ENCODE measurements at places on chromosomes 4 and X. TPM values are rescaled to one million over a fixed set of nuclear protein-coding genes. Genes with fewer than 3 reads are reported as not detected.

DNA sequence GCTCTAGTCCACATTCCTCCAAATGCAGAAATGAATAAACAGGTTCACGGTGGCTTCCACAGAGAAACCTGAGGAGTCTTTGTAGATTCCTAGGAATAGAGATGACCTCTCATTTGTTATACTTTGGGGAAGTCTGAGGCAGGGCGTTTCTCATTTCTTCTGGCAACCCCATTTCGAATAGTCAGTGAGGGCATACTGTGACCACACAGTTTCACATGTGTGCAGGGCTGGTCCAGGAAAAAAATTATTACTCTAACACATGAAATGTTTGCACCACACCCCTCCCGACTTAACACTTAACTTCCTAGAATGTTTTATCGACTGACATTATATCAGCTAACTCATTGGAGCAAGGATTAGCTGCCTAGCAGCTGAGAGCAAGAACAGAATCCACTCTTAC lies 12.0 kb downstream of the FRMD7 start:
- no peaks in the 10 kb centered on the region for H3K36me3 ChIP-seq
- H3K27me3 ChIP-seq: no peaks in the 10 kb centered on the region
- H3K4me1 ChIP-seq: no peaks in the 10 kb centered on the region
- no peak overlapping the region for H3K4me3 ChIP-seq

DNA sequence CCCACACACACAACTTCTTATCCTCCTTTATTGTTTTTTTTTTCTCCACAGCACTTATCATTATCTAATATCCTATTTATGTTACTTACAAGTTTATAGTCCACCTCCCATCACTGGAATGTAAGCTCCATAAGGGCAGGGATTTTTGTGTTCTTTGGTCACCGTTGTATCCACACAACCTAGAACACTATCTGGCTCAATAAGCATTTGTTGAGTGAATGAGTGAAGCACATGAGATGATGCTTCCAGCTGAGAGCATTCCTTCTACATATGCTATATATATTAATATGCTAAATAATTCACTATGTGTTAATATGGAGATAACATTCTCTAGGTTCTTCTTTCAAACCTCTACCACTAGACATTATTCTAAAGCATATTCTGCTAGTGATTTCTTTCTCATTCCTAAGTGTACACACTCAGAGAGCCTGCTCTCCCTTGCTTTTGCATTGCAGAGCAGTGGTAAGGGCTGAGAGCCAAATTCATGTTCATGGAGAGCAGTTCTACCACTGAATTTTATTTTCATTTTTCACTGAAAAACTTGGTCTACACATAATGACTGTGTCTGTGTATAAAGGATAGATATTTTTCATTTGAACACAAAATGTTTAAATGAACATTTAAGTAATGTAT lies 20.3 kb upstream of the LUZP4 start:
- H3K4me1 ChIP-seq: no peaks in the 10 kb centered on the region
- no peak for DNase-seq
- H3K27me3 ChIP-seq: no peaks in the 10 kb centered on the region

DNA sequence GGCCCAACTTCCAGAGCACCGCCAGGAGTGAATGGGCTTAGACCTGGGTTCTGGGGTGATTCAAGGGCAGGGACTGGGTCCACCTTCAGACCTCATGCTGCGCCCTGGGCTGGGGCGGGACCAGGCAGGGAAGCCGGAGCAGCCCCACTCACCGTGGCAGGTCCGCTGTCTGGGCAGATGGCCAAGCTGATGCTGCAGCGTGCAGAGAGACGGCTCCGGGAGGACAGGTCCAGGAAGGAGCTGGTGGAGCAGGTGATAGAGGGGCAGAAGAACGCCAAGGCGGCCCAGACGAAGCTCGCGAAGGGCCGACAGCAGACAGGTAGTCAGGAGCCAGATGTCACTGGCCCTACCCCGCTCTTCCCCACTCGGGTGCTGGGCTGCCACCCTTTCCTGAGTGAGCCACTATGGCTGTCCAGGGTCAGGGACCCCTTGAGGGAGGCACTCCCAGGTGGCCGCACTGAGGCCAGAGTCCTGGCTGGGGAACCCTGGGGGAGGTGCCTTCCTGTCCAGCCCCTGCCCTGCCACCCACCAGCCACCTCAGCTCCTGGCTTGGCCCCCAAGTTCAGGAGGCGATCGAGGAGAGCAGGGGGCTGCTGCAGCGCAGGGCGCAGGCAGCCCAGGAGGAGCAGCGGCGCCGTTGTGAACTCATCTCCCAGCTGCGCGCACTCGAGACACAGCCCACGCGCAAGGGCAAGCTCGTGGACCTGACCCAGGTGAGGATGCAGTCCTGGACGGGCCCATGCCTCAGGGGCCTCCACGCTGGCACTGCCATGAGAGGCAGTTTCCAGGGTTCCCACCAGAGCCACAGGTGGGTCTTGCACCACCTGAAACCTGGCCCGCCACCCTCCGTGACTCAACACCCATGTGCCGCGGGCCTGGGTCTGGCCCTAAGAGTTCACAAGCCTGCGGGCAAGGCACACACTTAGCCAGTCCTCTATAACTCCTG lies 10.1 kb upstream of the RNF4 start:
- no peak overlapping the region for H3K27ac ChIP-seq
- no peak overlapping the region for H3K4me3 ChIP-seq
- peaks cover 38% of the 10 kb centered on the region for H3K4me1 ChIP-seq

DNA sequence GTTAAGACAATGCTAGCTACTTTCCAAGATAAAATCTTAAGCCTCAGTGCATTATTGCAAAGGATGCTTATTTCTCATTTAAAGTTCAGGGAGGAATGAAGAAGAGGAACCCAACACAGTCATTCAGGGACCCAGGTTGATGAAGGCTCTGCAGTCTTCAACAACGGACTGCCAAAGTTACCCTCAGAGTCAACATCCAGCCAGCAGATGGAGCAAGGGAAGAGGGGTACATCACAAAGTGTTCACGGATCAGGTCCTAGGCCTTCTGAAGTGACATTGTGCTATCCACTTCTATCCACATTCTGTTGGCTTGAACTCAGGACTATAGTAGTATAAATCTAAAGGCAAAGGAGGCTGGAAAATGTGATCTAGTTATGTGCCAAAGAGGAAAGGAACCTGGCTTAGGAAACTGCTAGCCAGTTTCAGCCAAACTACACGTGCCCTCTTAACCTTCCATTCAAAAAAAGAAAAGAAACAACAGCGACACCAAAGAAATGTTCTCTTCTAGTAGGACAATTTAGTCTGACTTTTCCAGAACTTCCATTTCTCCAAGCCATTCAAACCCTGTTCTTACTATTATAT lies 28.8 kb downstream of the NKX6-1 start:
- H3K4me1 ChIP-seq: no peaks in the 10 kb centered on the region
- H3K27ac ChIP-seq: no peak overlapping the region
- no peak overlapping the region for H3K4me3 ChIP-seq
- H3K36me3 ChIP-seq: no peaks in the 10 kb centered on the region

DNA sequence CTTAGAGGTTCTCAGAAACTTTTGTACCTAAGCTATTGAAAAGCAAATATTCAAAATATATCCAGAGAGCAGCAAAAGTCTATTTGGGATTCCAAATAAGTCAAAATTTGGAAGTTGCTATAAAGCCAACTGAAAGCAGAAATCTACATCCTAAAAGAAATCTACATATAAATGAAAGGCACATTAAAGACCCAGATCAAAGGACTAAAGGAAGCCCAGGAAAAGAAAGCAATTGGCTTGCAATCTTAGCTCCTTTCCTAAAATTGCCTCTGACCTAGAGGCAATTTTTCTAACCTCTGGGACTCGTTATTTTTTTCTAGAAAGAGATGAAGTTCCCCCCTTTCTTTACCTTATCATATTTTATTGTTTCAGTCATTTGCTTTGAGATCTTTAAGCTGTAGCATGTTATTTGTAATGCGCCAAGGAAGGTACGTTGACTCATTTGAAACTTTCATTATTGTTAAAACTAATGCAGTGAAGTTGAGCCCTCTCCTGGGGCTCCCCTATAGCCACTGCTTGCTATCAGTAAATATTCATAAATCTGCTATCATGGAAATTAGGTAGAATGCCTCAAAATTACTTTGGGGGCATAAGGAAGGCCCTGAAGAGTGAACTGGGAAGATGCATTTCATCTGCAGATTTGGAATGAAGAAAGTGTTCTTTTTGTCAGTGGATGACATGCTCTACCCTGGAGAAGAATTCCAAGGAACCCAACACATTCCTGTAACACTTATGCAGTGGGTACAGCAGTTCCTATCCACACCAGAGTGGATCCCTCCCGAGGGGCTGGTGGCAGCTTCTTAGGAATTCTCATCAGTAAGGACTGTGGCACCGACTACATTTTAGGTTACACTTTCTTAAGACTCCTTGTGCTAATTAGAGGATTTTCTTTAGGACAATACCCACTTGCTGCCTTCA lies 177.8 kb upstream of the IGFBP7 start:
- no peak overlapping the region for H3K4me3 ChIP-seq
- DNase-seq: no peak
- no peaks in the 10 kb centered on the region for H3K36me3 ChIP-seq
- H3K27ac ChIP-seq: no peak overlapping the region
- H3K4me1 ChIP-seq: no peaks in the 10 kb centered on the region

DNA sequence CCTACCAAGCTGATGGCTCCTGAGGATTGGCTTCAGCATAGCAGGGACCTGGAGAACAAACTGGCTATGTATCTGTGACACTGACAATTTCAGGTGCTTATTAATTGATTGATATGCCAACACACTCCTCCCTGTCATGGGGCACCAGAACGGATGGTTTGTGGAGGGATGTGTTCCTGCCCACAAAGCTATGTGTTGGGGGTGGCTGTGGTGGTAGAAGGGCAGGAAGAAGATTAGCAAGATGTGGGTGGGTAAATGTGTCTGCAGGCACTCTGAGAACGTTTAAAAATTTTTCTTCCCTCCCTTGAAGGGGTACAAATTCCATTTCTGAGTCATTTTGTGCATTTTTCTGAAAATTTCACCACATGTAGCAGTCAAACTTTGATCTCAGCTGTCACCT lies 55.0 kb upstream of the SCML1 start:
- no peaks in the 10 kb centered on the region for H3K36me3 ChIP-seq
- no peaks in the 10 kb centered on the region for H3K4me1 ChIP-seq
- no peak overlapping the region for H3K4me3 ChIP-seq

GRCh38 chr4:79241846-79242245 lies 84.0 kb downstream of the NAA11 start:
- H3K4me3 ChIP-seq: no peak overlapping the region
- H3K4me1 ChIP-seq: no peaks in the 10 kb centered on the region
- H3K27ac ChIP-seq: no peak overlapping the region

- H3K27me3 ChIP-seq: no peaks in the 10 kb centered on the region
- DNase-seq: no peak
- H3K4me3 ChIP-seq: no peak overlapping the region
- H3K4me1 ChIP-seq: no peaks in the 10 kb centered on the region
- H3K27ac ChIP-seq: no peak overlapping the region
- H3K36me3 ChIP-seq: peaks cover 8% of the 10 kb centered on the region
Observed at GRCh38 chrX:71057848-71058530, 10.1 kb downstream of the SNX12 start.

- DNase-seq: peak; percentile 35
- H3K27ac ChIP-seq: no peak overlapping the region
- H3K4me3 ChIP-seq: no peak overlapping the region
Observed at GRCh38 chr4:38728631-38729141, 54.1 kb downstream of the TLR10 start.

DNA sequence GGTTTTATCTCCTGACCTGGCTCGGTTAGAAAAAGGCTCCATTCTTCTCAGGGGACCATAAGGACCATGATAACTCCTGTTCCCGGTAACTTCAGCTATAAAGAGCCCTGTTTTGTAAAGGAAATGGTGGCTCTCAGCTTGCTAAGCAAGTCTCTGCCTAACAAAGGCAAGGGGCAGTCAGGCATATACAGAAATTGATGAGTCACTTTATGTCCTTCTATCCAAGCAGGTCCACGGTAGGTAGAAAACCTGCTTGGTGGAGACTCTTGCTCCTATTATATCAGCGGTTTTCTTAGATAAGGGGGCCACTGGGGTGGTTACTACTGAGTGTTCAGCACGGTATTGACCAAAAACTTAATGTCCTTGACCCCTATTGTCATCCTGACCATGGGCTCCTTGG lies 203.0 kb upstream of the KLF8 start:
- DNase-seq: no peak
- H3K4me1 ChIP-seq: no peaks in the 10 kb centered on the region
- H3K27ac ChIP-seq: no peak overlapping the region
- no peaks in the 10 kb centered on the region for H3K27me3 ChIP-seq
- no peaks in the 10 kb centered on the region for H3K36me3 ChIP-seq

DNA sequence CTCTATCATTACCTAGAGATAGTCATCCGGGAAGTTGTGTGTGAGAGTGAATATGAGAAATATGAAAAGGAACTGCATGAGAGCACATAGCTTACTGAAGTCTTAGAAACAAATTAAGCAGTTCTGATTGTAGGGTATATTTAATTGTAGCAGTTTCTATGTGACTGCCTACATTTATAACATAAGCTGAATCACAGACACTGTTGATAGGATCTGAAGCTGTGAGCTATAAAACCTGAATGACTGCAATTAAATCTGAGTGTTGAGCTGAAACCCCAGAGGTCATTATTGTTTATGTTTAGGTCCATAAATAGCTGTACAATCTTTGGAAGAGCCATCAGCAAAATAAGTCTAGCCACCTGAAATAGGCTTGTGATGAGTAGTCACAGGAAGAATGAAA lies 210.1 kb upstream of the CXCL13 start:
- H3K27ac ChIP-seq: no peak overlapping the region
- H3K4me3 ChIP-seq: no peak overlapping the region
- no peaks in the 10 kb centered on the region for H3K27me3 ChIP-seq
- no peak for DNase-seq

- no peaks in the 10 kb centered on the region for H3K4me1 ChIP-seq
- DNase-seq: no peak
- H3K4me3 ChIP-seq: no peak overlapping the region
- H3K27ac ChIP-seq: no peak overlapping the region
- no peaks in the 10 kb centered on the region for H3K36me3 ChIP-seq
- H3K27me3 ChIP-seq: no peaks in the 10 kb centered on the region
Observed at GRCh38 chr4:175641024-175641423, 171.0 kb downstream of the GPM6A start.

GRCh38 chrX:37332987-37333658 lies 16.0 kb upstream of the PRRG1 start:
- H3K4me3 ChIP-seq: peak overlapping the region; percentile 16
- no peaks in the 10 kb centered on the region for H3K4me1 ChIP-seq
- no peaks in the 10 kb centered on the region for H3K27me3 ChIP-seq
- H3K36me3 ChIP-seq: no peaks in the 10 kb centered on the region

DNA sequence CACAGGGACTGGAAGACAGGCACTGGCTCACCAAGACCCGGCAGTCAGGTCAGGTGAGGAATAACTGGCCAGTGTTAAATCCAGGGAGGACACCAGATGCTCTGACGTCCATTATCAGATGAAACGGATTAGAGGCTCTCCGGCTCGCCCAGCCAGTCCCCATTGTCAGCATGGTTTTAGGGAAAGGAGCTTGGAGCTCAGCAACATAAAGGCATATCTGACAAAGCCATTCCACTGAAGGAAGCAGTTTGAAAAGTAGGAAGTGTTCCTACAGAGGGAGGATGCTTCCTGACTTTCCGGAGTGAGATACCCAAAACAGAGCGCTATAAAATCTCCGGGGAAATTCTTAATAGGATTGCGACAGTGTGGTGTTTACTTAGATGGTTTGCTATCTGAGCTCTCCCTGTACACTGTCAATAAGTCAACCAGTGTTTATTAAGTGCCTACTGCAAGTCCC lies 14.8 kb downstream of the NDNF start:
- H3K4me3 ChIP-seq: no peak overlapping the region
- no peak for DNase-seq
- no peak overlapping the region for H3K27ac ChIP-seq
- H3K4me1 ChIP-seq: no peaks in the 10 kb centered on the region
- no peaks in the 10 kb centered on the region for H3K36me3 ChIP-seq

Gene F11
- 35.1 TPM for polyA plus RNA-seq

Gene VEGFD
- polyA plus RNA-seq: 0.11 TPM

Measured in HepG2 (cell line).